ENCODE measurements at places on chromosomes 4 and X. TPM values are rescaled to one million over a fixed set of nuclear protein-coding genes. Genes with fewer than 3 reads are reported as not detected.
A peak's percentile ranks its signal among the peaks of the same experiment; 100 is the strongest.

DNA sequence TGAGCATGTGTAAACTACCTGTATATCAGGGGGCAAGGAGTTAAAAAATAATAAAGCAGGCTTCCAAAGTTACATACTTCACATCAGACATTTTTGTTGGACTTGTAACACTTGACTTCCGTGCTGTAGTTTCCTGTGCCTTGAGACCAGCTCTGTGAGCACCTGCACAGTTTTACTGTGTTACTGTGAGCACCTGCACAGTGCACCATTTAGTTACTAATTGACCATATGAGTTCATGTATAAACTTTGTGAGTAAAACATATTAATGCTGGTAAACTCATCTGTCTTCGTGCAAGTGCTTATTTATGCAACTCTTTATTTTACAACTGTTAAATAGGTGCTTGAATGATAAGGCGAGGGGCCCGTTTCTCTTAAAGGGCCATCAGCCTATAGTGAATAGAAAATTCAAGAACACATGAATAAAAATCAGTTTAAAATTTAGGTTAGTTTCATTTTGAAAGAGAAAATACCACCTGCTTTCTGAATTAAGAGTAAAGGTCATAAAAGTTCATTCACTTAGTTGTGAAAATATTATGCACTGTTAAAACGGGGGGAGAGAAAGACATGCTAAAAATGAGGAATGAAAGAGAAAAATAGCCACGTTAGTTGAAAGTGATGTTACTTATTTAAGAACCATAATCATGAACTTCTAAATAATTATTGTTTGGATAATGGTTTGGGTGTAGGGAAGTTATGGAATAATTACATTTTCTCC, 42.4 kb downstream of the USP9X start:
- no peak for DNase-seq
- no peak overlapping the region for H3K27ac ChIP-seq
- H3K36me3 ChIP-seq: no peaks in the 10 kb centered on the region
- no peaks in the 10 kb centered on the region for H3K27me3 ChIP-seq

DNA sequence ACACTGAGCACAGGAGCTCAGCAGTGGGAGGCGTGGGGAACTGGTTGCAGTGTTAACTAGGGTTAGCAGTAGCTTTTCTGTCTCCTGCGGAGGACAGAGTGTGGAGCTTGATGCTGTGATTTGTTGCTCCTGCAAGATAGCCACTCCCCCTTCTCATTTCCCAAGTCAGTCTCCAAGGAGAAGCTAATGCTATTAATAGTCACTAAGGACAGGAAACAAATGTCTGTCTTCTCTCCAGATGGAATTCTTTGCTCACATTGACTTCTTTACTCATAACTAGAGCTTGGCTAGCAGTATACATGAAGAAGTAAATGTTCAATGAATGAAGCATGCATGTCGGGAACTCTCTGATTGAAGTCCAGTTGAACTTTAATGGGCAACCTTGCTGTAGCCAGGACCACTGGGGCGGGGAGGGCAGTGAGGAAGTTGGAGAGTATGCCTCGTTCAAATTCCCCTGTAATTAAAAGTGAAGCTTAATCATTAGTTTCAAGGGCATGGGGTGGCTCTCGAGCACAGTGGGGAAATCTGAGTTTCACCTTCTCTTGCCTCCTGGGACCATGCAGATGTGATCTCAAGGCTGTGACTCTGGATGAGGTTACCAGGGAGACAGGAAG, 156.6 kb upstream of the SCML1 start:
- no peaks in the 10 kb centered on the region for H3K36me3 ChIP-seq
- DNase-seq: peak; percentile 38
- no peak overlapping the region for H3K27ac ChIP-seq
- H3K27me3 ChIP-seq: no peaks in the 10 kb centered on the region
- H3K4me1 ChIP-seq: peaks cover 12% of the 10 kb centered on the region

DNA sequence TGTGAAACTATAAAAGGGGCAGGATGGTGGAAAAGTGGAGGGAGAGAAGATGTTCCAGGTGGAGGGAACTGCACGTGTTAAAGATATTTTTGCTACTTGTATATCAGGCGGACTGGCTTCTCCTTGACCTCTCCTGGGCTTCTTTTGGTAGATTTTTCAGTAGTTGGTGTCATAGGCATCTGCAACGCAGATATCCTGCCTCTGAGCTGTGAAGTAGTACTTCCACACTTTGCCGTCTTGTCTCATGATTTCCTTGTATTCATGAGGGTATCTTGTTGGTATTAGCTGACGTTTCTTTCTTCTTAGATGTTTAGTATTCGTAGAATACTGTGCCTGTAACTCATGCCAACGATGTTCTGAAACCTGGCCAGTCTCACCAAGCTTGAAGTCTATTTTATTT, 81.0 kb downstream of the WWC2 start:
- H3K27me3 ChIP-seq: no peaks in the 10 kb centered on the region
- H3K4me3 ChIP-seq: no peak overlapping the region
- peaks cover 10% of the 10 kb centered on the region for H3K4me1 ChIP-seq
- H3K27ac ChIP-seq: no peak overlapping the region

DNA sequence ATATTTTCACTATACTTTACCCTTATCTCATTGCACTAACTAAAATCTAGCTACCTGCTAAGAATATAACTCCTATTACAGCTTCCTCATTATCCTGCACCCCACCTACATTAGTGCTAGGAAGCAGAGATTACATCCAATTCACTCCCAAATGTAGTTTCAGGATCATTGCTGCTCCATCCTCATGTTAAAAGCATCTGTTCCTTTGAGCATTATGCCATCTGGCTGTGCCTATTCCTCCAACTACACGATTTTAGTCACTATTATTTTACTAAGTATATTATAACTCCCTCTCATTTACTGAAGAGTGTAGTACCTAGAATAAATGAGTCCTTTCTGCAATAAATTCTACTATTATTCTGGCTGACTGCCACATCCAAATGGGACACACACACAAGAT, 1586.9 kb downstream of the TECRL start:
- H3K4me1 ChIP-seq: no peaks in the 10 kb centered on the region
- H3K36me3 ChIP-seq: no peaks in the 10 kb centered on the region
- no peaks in the 10 kb centered on the region for H3K27me3 ChIP-seq
- no peak overlapping the region for H3K27ac ChIP-seq

GRCh38 chrX:110989869-110990268, 106.1 kb upstream of the PAK3 start:
- DNase-seq: no peak
- H3K27me3 ChIP-seq: no peaks in the 10 kb centered on the region
- H3K4me1 ChIP-seq: no peaks in the 10 kb centered on the region
- no peaks in the 10 kb centered on the region for H3K36me3 ChIP-seq
- H3K4me3 ChIP-seq: no peak overlapping the region
- H3K27ac ChIP-seq: no peak overlapping the region

GRCh38 chrX:3393581-3394111, 47.2 kb upstream of the MXRA5 start:
- H3K36me3 ChIP-seq: no peaks in the 10 kb centered on the region
- H3K4me3 ChIP-seq: no peak overlapping the region
- no peak overlapping the region for H3K27ac ChIP-seq
- no peaks in the 10 kb centered on the region for H3K4me1 ChIP-seq
- no peak for DNase-seq

DNA sequence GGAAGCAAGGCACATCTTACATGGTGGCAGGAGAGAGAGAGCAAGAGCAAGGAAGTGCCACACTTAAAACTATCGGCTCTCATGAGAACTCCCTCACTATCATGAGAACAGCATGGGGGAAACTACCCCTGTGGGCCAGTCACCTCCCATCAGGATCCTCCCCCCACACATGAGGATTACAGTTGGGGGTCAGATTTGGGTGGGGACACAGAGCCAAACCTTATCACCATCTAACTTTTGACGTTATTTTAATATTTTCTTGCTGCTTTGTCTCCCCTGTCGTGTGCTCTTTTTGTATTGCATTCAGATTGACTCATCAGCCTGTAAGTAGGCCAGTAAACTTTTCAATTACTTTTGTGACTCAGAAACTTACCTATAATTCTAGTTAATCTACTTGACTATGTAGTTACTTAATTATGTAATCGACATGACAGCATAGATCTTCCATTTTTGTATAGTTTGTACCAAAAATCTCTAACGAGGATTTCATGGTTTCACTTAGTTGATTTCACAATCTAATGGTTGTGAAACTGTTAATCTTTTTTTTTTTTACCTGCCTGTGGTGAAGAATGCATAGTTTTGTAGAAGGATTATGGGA, 18.3 kb downstream of the STIM2 start:
- H3K36me3 ChIP-seq: no peaks in the 10 kb centered on the region
- no peak overlapping the region for H3K27ac ChIP-seq
- H3K4me3 ChIP-seq: no peak overlapping the region
- no peaks in the 10 kb centered on the region for H3K27me3 ChIP-seq

DNA sequence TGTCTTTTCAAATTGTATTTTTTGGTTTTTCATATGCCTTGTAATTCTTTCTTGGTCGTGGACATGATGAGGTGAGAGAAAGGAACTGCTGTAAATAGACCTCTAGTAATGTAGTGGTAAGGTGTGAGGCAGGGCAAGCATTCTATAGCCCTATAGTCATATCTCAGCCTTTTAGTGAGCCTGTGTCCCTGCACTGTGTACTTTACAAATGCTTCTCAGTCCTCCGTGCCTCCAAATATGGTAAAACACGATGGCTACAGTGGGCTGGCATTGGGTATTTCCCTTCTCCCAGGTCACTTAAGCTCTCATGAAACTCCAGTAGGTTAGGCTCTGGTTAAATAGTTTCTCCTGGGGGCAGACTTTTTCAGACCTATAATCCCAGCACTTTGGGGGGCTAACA, 57.9 kb upstream of the PLS3 start:
- H3K4me3 ChIP-seq: no peak overlapping the region
- no peak for DNase-seq
- no peaks in the 10 kb centered on the region for H3K4me1 ChIP-seq

DNA sequence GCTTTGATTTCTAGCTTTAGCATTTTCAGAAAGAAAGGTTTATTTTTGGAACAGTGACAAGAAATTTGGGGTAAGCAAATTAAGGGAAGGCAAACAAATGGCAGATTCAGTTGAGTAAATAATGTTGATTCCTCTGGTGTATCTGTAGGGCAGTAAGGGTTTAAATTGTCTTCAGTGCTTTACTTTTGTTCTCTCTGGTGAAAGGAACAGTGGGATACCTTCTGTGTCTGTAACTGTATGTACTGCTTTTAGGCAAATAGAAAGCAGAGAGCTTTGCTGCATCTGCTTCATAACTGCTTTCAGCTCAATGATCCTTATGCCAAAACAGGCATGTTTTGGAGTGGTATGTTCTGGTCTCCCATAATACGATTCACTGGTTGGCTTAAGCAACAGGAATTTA, 932.1 kb upstream of the SLIT2 start:
- no peak for DNase-seq
- no peak overlapping the region for H3K4me3 ChIP-seq
- no peaks in the 10 kb centered on the region for H3K36me3 ChIP-seq
- H3K27ac ChIP-seq: no peak overlapping the region

GRCh38 chrX:18490806-18491555, 65.6 kb downstream of the CDKL5 start:
- no peaks in the 10 kb centered on the region for H3K4me1 ChIP-seq
- H3K27me3 ChIP-seq: no peaks in the 10 kb centered on the region
- no peak for DNase-seq
- no peak overlapping the region for H3K27ac ChIP-seq
- H3K4me3 ChIP-seq: no peak overlapping the region
- no peaks in the 10 kb centered on the region for H3K36me3 ChIP-seq

- no peak for DNase-seq
- H3K27ac ChIP-seq: no peak overlapping the region
- H3K36me3 ChIP-seq: no peaks in the 10 kb centered on the region
Measured at GRCh38 chr4:64250488-64250887, 158.8 kb downstream of the TECRL start.

DNA sequence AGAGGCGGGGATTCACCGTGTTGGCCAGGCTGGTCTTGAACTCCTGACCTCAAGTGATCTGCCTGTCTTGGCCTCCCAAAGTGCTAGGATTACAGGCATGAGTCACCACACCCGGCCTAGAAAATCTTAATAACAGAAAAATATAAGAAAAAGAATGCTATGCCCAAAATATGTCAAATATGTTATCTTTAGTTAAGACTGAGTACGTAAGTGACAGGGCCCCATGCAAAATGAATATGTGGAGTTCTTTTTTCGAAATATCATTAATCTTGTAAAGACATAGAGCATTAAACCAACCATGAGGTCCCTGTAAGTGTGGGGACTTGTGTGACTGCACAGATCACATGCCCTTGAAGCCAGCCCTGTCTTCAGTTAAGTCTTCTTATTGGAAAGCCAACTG, 8.9 kb upstream of the ZNF518B start:
- H3K4me3 ChIP-seq: no peak overlapping the region
- no peaks in the 10 kb centered on the region for H3K27me3 ChIP-seq
- H3K36me3 ChIP-seq: no peaks in the 10 kb centered on the region
- H3K27ac ChIP-seq: no peak overlapping the region
- no peak for DNase-seq

- no peak for DNase-seq
- no peaks in the 10 kb centered on the region for H3K36me3 ChIP-seq
- no peaks in the 10 kb centered on the region for H3K27me3 ChIP-seq
- no peak overlapping the region for H3K4me3 ChIP-seq
Measured at GRCh38 chrX:42772874-42773273, 5.1 kb downstream of the PPP1R2C start.

GRCh38 chrX:38599796-38600755, 38.7 kb downstream of the TSPAN7 start:
- H3K36me3 ChIP-seq: no peaks in the 10 kb centered on the region
- H3K4me1 ChIP-seq: no peaks in the 10 kb centered on the region
- H3K27me3 ChIP-seq: no peaks in the 10 kb centered on the region
- H3K4me3 ChIP-seq: no peak overlapping the region
- no peak for DNase-seq

- no peak overlapping the region for H3K4me3 ChIP-seq
- H3K36me3 ChIP-seq: no peaks in the 10 kb centered on the region
- no peaks in the 10 kb centered on the region for H3K4me1 ChIP-seq
- no peak overlapping the region for H3K27ac ChIP-seq
- H3K27me3 ChIP-seq: no peaks in the 10 kb centered on the region
- no peak for DNase-seq
Measured at GRCh38 chrX:122625239-122625638, 558.8 kb upstream of the GRIA3 start.

DNA sequence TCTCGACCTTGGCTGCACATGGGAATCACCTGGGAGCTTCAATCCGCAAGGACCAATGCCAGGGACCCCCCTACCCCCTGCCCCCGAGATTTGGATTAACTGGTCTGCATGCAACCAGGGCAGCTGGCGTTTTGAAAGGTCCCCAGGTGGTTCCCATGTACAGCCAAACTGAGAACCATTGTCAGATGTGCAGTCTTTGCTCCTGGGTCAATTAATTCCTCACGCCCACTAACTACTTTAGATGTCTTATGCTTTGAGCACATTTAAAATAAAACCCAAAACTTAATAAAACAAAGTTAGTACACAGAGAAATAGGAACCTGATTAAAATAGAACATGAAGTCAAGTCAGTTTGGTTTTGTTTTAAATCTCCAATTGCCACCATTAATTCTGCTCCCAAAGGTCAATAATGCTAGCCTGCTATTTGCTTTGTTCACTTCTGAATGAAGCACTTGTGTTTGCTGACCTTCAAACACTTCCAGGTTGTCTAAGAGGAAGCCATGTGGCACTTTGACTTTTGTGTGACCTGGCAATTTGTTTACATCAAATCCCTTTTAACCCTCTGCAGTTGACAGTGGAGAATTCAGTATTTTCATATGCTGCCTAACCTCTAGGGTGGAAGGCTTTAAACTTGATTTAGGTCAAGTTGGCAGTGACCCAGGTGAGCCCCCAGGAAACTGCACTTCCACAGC, 27.2 kb upstream of the TMSB4X start:
- H3K27me3 ChIP-seq: no peaks in the 10 kb centered on the region
- H3K36me3 ChIP-seq: no peaks in the 10 kb centered on the region
- H3K27ac ChIP-seq: no peak overlapping the region
- H3K4me3 ChIP-seq: no peak overlapping the region
- DNase-seq: no peak
- H3K4me1 ChIP-seq: peaks cover 6% of the 10 kb centered on the region

AREG gene
- 13.0 TPM for total RNA-seq

ASB9 gene
- 88.8 TPM for total RNA-seq

All from testis (tissue), 5 donors.